ENCODE measurements at places on chromosomes 4 and X.

GRCh38 chr4:167359711-167360110, 125.4 kb upstream of the SPOCK3 start:
- DNase-seq = no peak

DNA sequence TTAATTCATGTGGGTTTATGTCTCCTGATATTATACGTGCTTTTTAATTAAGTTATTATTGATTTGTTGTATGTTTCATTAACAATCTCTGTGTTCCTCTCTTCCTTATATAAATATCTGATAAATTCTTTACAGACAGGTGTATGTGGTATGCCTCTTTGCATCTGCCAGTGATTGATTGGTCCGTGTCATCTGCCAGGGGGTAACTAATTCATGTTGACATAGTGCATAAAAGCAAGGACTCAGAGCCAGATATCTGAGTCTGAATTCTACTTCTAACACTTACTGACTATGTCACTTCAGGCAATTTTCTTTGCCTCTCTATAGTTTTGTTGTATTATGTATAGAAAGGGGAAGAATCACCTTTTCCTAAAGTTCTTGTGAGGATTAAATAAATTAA, 5.2 kb upstream of the AMBN start:
- DNase-seq = no peak

DNA sequence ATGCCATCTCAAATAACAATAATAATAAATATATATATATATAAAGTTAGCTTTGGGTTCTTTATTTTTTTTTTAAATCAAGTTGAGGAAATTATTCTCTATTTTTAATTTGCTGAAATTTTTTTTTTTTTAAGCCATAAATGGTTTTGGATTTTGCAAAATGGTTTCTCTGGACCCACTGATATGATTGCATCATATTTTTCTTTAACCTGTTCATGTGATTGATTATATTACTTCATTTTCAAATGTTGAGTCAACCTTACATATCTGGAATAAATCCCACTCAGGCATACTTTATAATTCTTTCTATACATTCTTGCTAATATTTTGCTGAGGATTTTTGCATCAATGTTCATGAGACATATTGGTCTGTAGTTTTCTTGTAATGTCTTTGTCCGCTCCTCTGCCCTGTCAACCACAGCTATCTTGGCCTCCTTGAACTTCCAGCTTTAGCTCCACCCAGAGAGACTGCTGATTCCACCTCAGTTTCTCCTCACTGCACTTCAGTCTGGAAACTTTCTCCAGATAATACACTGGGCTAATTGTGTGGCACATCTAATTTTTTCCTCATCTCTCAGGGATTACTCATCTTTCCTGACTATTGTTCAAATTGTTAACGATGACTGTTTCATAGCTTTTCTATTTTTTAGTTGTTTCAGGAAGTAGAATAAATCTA, 160.9 kb upstream of the GIMD1 start:
- DNase-seq = no peak

DNA sequence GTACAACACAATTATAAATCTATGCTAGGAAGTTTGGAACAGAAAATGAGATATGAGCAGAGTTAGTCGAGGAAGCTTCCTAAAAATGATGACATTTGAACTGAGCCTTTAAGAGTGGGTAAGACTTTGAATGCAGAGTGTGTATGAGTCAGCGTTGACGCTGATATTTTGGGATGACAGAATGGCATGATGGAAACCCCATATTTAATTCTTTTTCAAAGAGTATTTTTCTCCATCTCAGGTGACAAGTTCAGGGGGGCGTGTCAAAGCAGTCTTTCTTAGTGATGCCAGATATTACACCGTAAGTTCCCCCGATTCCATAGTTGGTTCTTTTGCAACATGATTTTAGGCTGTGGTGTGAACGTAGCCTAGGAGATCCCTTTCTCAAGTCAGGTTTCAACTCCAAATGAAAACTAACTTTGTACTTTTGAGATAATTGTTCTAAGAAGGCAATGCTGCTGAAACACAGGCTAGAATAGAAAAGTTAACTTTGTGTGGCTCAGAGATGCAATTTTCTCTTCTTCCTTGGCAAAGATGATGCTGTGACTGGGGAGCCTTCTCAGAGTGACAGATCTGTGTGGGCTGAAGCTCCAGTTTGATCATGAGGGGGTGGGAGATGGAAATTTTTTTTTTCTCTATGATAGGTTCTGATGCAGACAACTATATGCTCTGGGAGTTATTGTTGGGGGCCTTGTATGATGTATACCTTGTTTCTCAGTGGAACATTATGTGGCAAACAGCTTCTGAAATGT, 59.2 kb downstream of the GLUD2 start:
- DNase-seq = no peak

DNA sequence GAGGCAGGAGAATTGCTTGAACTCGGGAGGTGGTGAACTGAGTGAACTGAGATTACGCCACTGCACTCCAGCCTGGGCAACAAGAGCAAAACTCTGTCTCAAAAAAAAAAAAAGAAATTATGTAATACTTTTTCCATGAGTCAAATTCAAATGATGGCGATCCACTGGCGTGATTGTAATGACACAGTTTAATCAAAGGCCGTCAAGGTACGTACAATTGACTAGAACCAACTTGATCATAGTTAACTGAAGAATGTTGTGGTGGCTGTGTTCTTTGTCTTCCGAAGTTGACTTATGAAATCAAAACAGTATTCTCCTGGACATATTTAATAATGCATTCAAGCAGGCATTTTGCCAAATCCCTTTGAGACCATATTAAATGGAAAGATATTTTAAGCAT, 318.6 kb upstream of the FAT1 start:
- DNase-seq = no peak

DNA sequence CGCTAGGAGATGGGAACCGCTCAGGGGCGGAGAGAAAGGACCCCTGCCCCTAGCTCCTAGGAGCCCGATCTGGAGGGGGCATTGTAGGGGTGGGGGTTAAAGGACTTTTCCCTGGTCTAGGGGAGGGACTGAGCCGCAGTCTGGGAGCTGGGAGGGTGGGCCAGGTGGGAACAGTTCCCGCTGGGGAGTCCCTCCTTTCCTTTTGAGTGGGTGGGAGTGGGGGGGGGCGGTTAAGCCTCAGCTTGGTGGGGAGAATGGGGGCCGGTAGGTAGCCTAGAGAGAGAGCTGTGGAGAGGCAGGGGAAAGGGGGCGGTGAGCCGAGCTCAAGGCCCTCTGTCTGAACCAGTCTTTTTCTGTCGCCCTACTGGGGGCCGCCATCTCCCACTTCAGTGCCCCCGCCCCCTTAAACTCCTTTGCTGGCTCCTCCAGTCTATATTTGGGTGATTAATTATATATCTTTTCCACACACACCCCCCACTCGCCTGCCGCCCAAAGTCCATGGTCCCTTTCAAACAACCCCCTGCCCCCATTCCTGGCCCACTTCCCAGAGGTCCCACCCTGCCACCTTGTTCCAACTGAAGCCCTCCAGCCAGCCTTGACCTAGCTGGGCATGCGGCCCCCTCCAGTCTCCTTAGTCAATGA, 822 bp downstream of the ZNF275 start:
- no peak for DNase-seq
